Stimulated activated CD8-positive, alpha-beta memory T cell treated with anti-CD3 and anti-CD28 coated beads, Interleukin-7, amount 100 ng/mL, for 24 hours (primary cell): ENCODE measurements at places on chromosomes 5 and 9.

DNA sequence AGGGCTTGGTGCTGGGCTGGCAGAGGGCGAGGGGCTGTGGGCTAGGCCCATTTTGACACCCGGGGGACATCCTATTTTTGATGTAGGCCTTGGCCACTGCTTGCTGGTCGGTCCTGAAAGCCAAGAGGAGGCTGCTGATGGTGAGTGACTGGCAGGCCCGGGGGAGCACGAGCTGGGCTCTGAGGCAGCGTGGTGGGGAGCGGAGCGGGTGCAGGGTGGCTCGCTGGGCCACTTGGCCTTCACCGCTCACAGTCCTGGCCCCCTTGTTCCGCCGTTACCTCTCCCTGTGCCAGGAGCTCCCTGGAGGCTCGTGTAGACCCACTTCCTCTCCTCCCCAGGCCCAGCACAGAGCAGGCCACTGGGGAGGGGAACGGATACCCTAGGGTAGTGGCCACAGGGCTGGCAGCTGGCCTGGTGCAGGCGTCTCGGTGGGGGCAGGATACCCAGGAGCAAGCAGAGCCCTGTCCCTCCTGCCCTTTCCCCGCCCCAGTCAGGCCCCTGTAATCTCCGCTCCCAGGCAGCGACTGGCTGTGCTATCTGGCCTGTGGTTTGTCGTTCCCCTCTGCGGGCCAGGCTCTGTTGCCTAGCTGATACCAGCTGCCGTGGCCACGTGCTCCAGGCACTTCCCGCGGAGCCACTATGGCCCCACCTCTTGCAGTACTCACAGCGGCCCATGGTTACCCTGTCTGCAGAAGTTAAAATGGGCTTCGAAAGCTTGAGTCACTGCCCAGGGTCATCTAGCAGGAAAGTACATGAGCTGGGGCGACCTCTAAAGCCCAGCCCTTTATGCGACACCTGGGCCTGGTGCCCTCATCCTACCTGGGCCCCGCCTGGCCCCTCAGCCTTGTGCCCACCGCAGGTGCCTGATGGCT, 11.7 kb upstream of the DOLPP1 start:
- DNase-seq, result peak; percentile 35

- no peak for DNase-seq
Observed at GRCh38 chr5:37838152-37838932, 1.5 kb downstream of the GDNF start.

DNA sequence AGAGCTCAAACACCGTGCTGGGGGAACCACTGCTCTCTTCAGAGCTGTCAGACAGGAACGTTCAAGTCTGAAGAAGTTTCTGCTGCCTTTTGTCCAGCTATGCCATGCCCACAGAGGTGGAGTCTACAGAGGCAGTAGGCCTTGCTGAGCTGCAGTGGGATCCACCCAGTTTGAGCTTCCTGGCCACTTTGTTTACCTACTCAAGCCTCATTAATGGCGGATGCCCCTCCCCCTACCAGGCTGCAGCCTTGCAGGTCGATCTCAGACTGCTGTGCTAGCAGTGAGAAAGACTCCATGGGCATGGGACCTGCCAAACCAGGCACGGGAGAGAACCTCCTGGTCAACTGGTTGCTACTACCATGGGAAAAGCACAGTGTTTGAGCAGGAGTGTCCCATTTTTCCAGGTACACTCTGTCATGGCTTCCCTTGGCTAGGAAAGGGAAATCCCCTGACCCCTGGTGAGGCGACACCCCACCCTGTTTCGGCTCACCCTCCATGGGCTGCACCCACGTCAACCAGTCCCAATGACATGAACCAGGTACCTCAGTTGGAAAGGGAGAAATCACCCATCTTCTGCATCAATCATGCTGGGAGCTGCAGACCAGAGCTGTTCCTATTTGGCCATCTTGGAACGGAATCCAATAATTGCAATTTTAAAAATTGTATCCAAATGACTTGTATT, 246.9 kb upstream of the ADAMTS16 start:
- no peak for DNase-seq

DNA sequence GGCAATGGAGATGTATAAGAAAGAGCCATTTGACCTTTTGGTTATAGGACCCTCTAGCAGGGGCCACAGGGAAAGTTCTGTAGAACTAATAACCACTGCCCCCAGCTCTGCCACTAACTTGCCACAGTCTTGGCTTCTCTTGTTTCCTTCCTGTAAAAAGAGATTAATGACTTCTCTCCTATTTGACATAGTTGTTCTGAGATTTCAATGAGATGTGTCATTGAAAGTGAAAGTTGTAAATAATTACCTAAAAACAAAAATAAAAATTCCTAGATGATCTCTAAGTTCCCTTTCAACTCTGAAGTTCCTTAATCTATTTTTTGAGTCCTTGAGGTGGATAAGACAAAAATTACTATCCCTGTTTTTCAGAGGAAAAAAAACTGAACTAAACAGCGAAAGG, 1.4 kb upstream of the KIF12 start:
- DNase-seq, result no peak

DNA sequence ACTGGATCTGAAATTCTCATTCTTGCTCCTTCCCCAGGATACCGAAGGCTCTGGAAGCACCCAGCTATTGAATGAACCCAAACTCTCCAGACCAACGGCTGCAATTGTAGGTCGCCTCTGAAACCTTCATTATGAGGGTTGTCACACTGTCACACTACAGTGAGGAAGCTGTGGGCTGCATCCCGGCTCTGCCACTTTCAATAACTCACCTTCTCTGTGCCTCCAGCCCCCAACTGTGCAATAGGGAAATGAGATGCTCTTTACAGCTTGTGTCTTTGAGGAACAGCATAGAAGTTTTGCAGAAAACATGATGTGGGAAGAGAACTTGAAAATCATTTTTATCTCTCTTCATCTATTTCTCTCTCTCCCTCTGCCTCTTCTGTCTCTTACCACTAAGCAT, 69.6 kb upstream of the TGFBR1 start:
- DNase-seq, result no peak

- DNase-seq, result no peak
Observed at GRCh38 chr9:81492710-81493447, 196.5 kb downstream of the TLE1 start.

GRCh38 chr5:50967563-50968355, 301.3 kb downstream of the PARP8 start:
- DNase-seq, result no peak

DNA sequence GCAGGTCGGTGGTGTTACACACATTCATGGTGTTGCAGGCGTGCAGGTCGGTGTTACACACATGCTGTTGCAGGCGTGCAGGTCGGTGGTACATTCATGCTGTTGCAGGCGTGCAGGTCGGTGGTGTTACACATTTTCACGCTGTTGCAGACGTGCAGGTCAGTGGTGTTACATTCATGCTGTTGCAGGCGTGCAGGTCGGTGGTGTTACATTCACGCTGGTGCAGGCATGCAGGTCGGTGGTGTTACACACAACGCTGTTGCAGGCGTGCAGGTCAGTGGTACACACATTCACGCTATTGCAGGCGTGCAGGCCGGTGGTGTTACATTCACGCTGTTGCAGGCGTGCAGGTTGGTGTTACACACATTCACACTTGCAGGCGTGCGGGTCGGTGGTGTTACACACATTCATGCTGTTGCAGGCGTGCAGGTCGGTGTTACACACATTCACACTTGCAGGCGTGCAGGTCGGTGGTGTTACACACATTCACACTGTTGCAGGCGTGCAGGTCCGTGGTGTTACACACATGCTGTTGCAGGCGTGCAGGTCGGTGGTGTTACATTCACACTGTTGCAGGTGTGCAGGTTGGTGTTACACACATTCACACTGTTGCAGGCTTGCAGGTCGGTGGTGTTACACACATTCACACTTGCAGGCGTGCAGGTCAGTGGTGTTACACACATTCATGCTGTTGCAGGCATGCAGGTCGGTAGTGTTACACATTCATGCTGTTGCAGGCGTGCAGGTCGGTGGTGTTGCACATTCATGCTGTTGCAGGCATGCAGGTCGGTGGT, 11.1 kb downstream of the DPP7 start:
- DNase-seq, result no peak

GRCh38 chr9:105141146-105141975, 103.1 kb upstream of the SLC44A1 start:
- DNase-seq, result no peak

DNA sequence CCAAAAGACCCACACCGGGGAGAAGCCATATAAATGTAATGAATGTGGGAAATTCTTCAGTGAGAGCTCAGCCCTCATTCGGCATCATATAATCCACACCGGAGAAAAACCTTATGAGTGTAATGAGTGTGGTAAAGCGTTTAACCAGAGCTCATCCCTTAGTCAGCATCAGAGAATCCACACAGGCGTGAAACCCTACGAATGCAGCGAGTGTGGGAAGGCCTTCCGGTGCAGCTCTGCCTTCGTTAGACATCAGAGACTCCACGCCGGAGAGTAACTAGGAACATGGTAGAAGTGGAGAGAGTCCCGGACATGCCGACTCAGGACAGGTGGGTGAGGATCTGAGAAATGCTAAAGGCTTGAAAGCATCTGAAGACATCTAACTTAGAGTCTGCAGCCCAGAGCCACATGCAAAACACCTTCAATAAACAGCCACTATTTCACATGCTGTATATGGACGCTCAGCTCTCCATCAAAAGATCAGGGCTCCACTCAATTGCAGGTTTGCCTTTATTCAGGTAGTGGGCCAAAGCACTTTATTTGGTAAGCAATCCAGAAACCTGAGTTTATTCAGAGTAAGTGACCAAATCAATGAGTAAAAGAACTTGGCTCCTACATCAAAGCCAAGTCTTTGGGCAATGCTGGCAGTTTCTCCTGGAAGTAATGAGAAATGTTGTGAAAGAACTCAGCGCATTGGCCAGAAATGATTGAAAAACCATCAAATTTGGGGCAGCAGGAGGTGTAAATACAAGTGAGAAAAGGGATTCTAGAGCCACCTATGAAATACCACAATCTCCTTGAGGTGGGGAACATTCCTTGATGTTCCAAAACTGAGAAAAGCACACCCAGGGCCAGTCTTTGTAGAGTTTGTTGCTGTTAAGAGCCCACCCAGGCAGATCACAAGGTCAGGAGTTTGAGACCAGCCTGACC, 6.0 kb downstream of the RPL12 start:
- no peak for DNase-seq

GRCh38 chr9:79256691-79257213, 315.0 kb upstream of the TLE4 start:
- DNase-seq, result no peak

GRCh38 chr9:105452185-105452584, 4.4 kb downstream of the FSD1L start:
- DNase-seq, result no peak

- no peak for DNase-seq
Observed at GRCh38 chr5:78009937-78010527, 233.9 kb upstream of the TBCA start.
